ENCODE measurements at places on chromosomes 2 and 18.
A peak's percentile ranks its signal among the peaks of the same experiment; 100 is the strongest.

DNA sequence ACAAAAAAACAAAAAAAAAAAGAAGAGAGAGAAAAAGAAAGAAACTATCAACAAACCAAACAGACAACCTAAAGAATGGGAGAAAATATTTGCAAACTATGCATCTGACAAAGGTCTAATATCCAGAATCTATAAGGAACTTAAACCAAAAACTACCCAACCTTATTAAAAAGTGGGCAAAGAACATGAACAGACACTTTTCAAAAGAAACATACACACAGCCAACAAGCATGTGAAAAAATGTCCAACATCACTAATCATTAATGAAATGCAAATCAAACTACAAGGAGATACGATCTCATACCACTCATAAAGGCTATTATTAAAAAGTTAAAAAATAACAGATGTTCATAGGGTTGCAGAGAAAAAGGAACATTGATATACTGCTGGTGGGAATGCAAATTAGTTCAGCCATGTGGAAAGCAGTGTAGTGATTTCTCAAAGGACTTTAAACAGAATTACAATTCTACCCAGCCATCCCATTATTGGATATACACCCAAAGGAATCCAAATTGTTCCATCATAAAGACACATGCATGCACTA, 7.2 kb upstream of the POLE4 start:
- DNase-seq, result no peak

DNA sequence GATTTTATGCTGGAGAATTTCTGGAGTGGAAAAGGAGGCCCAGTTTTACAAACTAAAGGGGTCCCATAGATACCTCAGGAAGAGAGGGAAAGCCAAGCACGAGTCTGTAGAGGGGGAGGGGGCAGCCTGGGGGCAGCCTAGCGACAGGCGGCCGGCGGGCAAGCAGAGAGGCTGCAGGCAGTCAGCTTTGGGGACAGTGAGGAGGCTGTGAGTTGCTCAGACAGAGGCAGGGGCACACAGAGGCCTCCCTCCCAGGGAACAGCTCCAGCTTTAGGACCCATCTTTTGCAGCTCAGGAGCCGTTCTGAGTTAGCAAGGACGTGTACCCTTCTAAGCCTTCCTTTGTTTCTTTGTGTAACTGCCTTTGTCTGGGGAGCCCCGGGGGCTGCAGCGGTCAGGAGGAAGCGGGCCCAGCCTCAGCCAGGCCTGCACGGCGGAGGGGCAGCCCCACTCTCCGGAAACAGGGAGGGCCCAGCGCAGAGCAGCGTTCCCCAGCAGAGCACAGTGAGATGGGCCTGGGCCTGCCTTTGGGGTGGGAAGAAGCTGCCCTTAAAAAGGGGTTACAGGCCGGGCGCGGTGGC, 41.1 kb upstream of the RALBP1 start:
- DNase-seq, result no peak

GRCh38 chr2:26793518-26793917, 7.7 kb downstream of the CENPA start:
- DNase-seq, result no peak

DNA sequence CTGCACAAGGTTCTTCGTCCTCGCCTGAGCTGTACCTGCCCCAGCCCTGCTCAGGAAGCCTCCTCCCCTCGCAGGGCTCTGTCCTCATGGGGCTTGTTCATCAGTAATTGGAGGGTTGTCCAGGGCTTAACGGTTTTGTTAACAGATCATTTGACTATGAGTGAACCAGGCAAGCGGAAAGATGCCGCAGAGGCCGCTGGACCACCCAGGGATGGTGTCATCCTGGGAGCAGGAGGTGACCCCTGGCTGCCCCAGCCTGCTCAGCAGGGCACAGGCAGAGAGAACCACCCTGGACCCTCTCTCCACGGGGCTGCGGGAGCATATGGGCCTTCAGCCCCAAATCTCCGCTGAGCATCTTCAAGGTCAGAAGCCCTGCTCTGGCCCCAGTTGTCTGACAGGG, 264.3 kb downstream of the KLHL29 start:
- no peak for DNase-seq

DNA sequence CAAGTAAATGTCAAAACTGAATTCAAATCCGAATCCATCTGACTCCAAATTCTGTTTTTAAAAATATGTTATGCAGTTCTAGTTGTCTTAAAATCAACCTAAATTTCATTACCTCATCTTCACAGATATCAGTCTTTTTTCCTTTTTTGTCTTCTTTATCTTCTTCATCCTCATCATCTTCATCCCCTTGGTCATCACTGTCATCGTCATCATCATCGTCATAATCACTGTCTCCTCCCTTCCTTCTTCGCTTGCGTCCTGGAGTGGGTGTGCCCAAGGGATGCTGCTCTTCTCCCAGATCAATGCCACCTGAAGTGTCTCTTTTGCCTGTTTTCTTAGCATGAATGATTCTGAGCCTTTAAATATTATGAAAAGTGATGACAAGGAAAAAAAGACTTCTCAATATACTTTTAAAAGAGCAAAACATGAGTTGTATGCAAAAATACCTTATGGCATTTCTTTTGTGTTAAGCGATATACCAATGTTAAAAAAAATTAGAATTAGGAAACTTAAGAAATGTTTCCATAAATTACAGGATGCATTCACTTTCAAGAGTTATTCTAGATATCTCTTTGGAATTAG, 96.0 kb upstream of the WDSUB1 start:
- no peak for DNase-seq

DNA sequence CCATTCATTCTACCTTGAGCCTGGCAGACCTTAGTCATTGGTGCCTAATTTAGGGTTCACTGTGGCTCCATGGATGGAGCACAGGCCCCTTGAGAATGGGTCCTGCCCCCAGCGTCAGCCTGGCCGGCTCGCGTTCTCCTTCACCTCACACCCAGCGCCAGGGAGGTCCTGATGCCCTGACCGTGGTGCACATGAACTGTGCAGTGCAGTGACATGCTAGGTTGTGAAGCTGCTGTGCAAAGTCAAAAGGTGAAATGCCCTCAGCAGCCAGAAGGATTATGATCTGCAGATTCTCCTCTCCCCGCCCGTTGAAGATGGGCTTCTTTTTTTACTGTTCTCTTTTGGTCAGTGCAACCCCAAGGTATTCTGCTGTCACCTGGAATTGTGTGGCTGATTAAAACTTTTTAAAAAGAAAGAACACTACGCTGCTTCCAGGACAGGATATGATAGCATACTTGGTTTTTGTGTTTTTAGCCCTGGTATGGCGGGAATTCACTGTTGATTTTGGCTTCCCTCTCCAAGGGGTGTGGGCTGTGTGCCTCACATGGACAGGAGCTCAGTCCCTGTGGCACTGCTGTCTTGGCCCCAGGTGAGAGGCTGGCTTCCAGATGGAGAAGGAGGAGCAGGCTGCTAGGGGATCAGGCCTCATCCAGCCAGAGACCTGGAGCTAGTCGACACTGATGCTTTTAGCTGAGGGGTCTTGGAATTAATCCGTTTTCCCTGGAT, 49.4 kb upstream of the MCFD2 start:
- no peak for DNase-seq

GRCh38 chr2:210599476-210599875, 43.1 kb downstream of the CPS1 start:
- no peak for DNase-seq

DNA sequence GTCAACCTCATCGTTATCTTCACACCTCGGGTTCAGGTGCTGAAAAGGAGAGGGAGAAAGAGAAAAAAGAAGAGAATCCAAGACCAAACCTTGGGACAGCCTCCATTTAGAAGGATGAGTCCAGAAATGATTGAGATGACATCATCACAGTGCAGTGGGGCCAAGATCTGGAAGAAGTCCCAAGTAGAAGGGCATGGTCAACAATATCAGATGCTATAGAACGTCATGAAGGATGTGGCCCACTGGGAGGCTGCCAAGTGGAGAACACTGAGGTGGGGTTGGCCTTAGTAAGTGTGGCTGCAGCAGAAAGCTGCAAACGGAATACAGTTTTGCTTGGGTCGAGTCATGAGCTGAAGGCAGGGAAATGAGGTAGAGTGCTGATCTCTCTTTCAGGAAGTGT, 91.1 kb upstream of the FZD7 start:
- no peak for DNase-seq

- no peak for DNase-seq
These were observed 4.0 kb downstream of the CIDEA start for GRCh38 chr18:12257996-12258718.

DNA sequence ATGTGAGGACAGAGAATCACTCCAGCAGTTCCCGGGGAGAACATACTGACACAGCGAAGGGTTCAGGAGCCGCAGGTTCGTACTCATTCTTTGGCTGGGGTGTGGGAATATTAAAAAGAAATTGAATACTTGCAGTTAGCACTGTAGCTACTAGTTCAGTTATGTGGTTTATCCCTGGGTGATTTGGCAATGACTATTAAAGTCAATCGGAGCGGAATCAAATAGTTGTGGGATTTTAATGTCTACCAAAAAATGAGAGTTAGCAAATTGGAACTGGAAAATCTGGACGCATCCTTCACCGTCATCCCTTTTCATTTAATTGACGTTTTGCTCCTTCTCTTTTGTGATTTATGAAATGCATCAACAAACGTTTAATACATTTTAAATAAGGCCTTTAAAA, 50.8 kb downstream of the GBX2 start:
- DNase-seq, result no peak

GRCh38 chr2:229832510-229832898, 89.3 kb downstream of the TRIP12 start:
- DNase-seq, result no peak

DNA sequence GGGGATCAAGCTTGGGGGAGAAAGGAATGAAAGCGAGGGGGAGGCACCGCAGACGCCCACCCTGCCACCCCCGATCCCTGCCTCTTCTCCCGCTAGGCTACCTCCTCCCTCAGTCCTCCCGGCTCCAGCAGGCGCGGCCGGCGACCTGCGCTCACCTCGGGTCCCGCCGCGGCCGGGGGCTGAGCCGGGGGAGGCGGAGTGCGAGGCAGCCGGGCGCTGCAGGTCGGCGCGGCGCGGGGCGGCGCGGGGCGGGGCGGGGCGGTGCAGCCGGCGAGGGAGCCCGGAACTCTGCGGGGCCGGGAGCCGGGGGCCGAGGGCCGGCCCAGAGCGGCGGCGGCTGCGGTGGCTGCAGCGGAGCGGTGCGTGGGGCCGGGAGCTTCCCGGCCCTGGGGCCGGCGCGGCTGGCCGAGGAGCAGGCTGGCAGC, 477 bp downstream of the ACVR1 start:
- DNase-seq, result peak; percentile 88

DNA sequence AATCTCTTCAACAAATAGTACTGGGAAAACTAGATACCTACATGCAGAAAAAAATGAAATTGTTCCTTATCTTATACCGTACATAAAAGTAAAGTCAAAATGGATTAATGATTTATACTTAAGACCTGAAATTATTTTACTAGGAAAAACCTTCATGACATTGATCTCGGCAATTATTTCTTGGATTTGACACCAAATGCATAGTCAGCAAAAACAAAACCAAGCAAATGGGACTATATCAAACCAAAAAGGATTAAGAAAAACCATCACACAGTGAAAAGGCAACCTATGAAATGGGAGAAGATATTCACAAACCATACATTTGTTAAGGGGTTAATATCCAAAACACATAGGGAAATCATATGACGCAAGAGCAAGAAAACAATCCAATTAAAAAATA, 433.6 kb downstream of the LRATD1 start:
- no peak for DNase-seq

DNA sequence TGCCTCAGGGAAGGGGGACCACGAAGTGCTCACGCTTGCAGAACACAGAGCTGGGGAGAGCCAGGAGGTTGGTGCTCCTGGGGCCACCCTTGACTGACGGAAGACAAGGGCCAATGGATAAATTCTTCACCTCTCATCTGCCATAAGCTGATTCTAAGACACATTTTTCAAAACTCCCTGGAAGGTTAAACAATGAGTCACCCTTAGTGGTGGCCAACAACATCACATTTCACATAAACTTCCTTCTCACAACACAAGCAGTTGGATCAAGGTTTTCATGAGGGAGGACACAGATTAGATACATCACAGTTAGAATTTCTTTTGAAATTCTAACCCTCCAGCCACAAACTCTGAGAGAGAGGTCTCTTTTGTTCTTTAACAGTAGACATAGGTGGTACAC, 713.6 kb upstream of the POU3F3 start:
- DNase-seq, result no peak

DNA sequence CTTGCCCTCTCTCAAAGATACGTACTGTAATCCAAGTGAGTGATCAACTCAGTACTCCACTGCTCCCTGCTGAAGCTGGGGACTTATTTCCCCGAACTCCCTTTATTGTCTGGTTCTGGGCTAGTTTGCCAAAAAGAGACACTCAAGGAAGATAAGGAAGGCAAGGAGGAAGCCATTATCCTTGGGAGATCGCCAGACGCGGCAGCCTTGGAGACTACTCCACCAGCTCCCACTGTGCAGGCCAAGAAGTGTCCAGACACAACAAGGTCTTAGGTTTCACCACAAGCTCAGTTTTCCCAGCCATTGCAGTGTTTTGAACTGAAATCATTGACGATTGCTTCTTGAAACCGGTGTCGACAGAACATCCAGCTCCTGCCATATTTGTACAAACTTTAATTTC, 439.6 kb upstream of the UBE2E3 start:
- DNase-seq, result no peak

- peak; percentile 26 for DNase-seq
These were observed 495.5 kb upstream of the MYT1L start for GRCh38 chr2:2826621-2827020.

- no peak for DNase-seq
These were observed 136.0 kb upstream of the ITGB6 start for GRCh38 chr2:160336105-160336504.

GRCh38 chr2:176127774-176128072, 1.8 kb upstream of the HOXD8 start:
- DNase-seq, result no peak

- no peak for DNase-seq
These were observed 165.5 kb upstream of the ACVR2A start for GRCh38 chr2:147679191-147679954.

All from left forelimb (tissue), 1 donor.